ENCODE measurements at places on chromosomes 7 and 10. TPM values are rescaled to one million over a fixed set of nuclear protein-coding genes. Genes with fewer than 3 reads are reported as not detected.

DNA sequence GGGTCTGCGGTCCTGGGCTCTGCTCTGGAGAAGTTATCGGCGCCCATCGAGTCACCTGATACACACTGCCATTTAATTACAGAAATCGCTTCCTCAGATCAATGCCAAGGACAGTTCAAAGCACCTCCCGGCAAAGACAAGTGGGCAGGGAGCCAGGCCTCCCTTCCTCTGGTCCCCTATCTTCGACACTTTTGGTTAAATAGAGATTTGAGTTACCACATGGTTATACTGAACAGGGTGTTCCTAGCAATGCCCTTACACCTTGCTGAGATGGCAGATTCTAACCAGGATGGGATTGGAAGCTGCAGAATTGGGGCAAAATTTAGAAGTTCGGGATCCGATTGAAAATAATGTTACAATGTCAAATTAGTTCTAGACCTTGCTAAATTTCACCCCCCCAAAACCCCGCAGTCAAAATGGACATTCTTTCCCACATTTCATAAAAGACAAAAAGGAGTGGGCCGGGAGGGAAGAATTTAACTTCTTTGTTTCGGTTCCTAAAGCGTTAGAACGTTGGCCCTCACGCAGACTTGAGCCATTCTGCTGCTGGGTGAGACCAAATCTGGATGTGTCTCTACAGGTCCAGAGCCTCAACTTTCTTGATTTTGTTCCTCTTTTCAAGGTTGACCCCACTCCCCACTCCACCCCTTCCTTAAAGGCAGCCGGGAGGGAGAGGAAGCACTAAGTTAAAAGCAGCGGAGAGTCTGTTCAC lies 2.2 kb upstream of the DLX5 start:
- H3K27me3 ChIP-seq: peaks cover 84% of the 10 kb centered on the region
- peak overlapping the region; percentile 53 for H3K4me3 ChIP-seq
- no peaks in the 10 kb centered on the region for H3K36me3 ChIP-seq
- peaks cover 36% of the 10 kb centered on the region for H3K4me1 ChIP-seq

- no peaks in the 10 kb centered on the region for H3K36me3 ChIP-seq
- H3K4me3 ChIP-seq: no peak overlapping the region
- no peak overlapping the region for H3K27ac ChIP-seq
- no peak for DNase-seq
- H3K4me1 ChIP-seq: no peaks in the 10 kb centered on the region
Observed at GRCh38 chr7:18538554-18539250, 43.2 kb downstream of the HDAC9 start.

- H3K36me3 ChIP-seq: no peaks in the 10 kb centered on the region
- no peak overlapping the region for H3K27ac ChIP-seq
- no peaks in the 10 kb centered on the region for H3K27me3 ChIP-seq
- H3K4me1 ChIP-seq: peaks cover 48% of the 10 kb centered on the region
- H3K4me3 ChIP-seq: no peak overlapping the region
Observed at GRCh38 chr7:2959103-2959680, 84.5 kb downstream of the CARD11 start.

DNA sequence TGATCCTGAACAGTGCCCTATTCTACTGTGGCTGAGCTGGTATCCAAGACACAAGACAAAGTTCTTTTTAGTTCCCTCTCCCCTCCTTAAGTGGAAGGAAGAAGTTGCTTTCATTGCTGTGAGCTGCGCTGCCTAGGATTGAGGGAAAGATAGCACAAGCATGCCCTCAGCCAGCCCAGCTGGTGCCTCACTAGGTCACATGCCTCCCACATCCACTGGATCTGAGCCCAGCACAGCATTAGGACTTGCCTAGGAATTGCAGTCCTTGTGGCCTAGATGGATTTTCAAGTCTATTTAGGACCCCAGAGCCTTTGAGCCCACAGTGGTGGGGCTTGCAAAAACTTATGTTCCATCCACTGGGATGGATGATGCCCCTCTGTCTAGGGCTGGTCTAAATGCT lies 214.2 kb downstream of the ZNF248 start:
- H3K4me1 ChIP-seq: no peaks in the 10 kb centered on the region
- H3K27me3 ChIP-seq: no peaks in the 10 kb centered on the region
- no peak overlapping the region for H3K27ac ChIP-seq
- no peak overlapping the region for H3K4me3 ChIP-seq
- no peak for DNase-seq
- no peaks in the 10 kb centered on the region for H3K36me3 ChIP-seq

GRCh38 chr10:1214882-1215540 lies 158.8 kb downstream of the WDR37 start:
- H3K4me3 ChIP-seq: no peak overlapping the region
- no peaks in the 10 kb centered on the region for H3K4me1 ChIP-seq
- no peak for DNase-seq
- no peaks in the 10 kb centered on the region for H3K36me3 ChIP-seq

DNA sequence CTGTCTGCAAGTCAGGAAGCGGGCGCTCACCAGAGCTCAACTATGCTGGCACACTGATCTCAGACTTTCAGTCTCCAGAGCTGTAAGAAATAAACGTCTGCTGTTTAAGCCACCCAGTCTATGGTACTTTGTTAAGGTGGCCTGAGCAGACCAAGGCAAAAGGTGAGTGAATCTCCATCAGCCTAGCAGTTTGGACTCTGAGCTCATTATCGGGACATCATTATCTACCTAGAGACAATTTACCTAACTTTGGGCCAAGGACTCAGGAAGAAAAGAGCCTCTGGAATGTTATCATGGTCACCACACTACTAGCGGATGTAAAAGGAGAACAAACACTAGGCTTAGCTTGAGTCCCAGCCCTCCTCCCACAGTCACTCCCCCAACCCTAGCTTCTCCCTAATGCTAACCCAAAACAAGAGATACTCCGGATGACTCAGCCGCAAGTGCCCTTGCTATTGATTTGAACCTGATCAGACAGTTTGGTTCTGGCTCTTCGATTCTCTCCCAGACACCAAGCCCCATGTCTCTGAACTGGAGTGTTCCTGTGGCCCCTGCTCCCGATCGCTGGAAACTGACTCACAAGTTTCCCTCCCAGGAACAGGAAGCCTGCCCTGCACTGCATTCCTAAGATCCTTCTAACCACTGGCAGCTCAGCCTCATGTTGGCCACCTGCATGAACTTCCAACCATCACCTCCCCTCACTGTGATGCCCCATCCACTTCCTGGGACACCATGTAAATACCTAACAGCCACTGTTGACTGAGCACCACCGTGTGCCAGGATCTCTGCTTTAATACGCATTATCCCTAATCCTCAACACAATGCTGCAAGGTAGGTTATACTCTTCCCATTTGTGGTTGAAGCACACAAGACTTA lies 34.5 kb downstream of the CREB3L2 start:
- peaks cover 59% of the 10 kb centered on the region for H3K4me1 ChIP-seq
- H3K27me3 ChIP-seq: no peaks in the 10 kb centered on the region
- no peak for DNase-seq
- no peaks in the 10 kb centered on the region for H3K36me3 ChIP-seq
- H3K27ac ChIP-seq: no peak overlapping the region
- H3K4me3 ChIP-seq: no peak overlapping the region

DNA sequence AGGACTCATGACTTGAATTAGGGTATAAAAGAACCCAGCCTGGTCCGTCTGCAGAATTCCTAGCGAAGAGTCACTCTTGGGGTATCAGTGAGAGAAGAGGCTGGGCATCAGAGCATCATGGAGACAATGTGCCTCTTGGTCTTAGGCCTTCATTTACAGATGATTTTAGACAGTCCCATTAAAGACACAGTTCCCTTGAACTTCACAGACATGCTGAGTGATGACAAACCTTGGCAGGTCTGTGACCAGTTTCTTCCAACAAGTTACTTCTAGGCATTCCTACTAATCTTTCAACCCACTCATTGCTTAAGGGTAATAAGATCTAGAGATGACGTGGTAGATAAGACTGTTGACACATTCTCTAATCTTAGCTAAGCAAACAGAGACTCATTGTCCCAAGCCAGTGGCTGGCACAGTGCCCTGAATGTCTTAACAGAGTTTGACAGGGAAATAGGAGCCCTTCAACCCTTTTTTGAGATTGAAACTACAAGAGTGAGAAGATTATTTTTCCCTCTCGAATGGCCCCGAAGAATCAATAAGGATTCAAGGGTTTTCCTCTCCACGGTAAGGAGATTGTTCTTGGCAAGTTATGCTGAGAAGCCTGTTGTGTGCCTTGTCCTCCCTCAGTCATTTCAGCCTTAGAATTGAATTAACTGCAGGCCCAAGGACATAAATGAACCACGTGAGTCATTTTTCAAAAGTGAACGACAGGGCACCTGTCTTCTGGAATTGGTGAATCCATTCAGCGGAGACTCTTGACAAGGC lies 281.1 kb downstream of the CCDC3 start:
- no peaks in the 10 kb centered on the region for H3K36me3 ChIP-seq
- H3K27ac ChIP-seq: no peak overlapping the region
- DNase-seq: peak; percentile 50
- no peaks in the 10 kb centered on the region for H3K4me1 ChIP-seq
- no peaks in the 10 kb centered on the region for H3K27me3 ChIP-seq
- H3K4me3 ChIP-seq: no peak overlapping the region

- no peak for DNase-seq
- no peak overlapping the region for H3K4me3 ChIP-seq
- H3K27ac ChIP-seq: no peak overlapping the region
- H3K4me1 ChIP-seq: no peaks in the 10 kb centered on the region
Observed at GRCh38 chr7:65457705-65458104, 84.0 kb downstream of the ZNF92 start.

DNA sequence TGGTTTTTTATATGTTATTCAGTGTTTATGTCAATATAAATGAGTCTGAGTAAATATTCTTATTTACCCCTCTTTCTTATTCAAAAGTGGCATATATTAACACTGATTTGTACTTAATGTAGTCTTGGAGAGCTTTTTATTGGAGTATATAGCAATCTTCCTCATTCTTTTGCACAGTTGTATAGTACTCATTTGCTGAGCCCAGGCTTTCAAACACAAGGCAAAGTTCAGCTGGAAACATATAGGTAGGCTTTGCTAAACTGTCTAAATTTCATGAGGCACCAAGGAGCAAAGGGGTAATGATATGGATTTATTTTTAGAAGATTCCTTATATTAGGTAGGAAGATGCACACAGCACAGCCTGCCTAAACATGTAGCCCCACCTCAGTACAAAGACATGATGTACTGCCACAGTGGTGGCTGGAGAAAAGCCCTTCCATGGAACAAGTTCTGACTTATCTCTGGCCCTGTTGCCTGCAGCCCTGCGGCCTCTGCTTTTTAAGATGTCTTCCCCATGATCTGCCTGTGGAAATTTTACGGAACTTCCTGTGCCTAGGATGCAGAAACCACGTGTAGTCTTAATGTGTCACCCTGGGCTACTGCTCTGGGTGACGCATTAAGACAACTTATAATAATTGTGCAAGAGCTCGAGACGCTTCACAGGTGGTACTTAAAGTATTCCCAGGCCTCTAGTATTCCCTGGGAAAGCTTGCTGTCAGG lies 9.6 kb upstream of the PDCD4 start:
- no peak for DNase-seq
- no peaks in the 10 kb centered on the region for H3K27me3 ChIP-seq
- H3K4me1 ChIP-seq: peaks cover 2% of the 10 kb centered on the region
- H3K27ac ChIP-seq: no peak overlapping the region

DNA sequence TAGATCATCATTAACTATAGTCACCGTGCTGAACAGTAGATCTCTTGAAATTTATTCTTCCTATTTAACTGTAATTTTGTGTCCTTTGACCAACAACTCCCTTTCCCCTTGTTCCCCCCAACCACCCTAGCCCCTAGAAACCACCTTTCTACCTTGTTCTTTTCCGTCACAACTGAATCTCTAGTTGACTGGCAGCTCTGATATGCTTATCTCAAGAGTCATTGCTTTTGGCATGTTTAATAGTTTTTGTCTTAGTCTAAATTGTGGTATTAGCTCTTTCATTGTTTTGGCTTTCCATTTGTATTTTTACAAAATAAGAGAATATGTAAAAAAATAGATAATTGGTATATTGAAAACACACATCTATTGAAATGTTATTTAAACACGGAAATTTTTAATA lies 1.8 kb downstream of the GNAT3 start:
- H3K27ac ChIP-seq: no peak overlapping the region
- no peak overlapping the region for H3K4me3 ChIP-seq
- no peak for DNase-seq
- H3K36me3 ChIP-seq: no peaks in the 10 kb centered on the region
- no peaks in the 10 kb centered on the region for H3K27me3 ChIP-seq

DNA sequence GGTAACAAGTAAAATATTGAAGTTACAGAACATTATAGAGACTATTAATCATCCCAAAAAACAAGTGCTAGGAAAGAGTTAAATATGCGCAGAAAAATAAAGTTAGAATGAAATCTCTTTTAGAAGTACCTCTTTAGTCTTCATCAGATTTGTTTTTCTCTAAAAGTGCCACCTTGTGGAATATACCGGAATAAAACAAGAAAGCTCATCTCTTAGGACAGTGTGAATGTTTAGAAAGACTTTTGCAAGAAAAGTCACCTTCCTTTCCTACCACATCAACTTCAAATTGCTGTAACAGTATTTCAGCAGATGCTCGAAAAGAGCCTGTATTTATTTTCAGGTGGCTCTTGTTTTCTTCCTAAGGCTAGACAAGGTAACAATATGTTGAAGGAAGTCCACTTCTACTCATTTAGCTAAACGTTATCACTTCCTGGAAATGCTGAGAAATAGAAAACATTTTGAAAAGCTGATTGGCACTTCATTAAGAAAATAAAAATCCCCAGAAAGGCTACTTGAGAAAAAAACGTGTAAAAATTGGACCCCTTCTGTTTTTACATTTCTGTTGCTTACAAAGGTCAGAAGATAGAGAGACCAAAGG lies 19.8 kb upstream of the FAM133B start:
- H3K4me1 ChIP-seq: peaks cover 3% of the 10 kb centered on the region
- no peak for DNase-seq
- H3K27me3 ChIP-seq: no peaks in the 10 kb centered on the region
- no peak overlapping the region for H3K4me3 ChIP-seq
- H3K27ac ChIP-seq: no peak overlapping the region

DNA sequence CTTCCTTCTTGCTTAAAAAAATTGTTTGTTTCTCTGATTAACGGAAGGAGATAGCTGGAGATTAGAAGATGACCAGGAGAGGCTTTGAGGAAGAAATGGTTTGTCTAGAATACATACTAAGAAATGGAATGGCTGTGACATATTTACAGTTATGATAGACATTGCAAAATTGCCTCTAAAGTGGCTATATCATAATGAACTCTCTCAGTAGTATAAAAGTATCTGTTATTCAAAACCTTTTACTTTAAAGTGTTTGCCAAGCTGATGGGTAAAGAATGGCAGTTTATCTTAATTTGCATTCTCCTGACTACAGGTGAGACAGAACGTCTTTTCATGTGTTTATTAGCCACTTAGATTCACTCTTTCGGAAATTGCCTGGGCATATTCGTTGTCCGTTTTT lies 28.7 kb downstream of the LRGUK start:
- no peak for DNase-seq
- no peak overlapping the region for H3K4me3 ChIP-seq
- H3K27me3 ChIP-seq: no peaks in the 10 kb centered on the region
- H3K4me1 ChIP-seq: no peaks in the 10 kb centered on the region

DNA sequence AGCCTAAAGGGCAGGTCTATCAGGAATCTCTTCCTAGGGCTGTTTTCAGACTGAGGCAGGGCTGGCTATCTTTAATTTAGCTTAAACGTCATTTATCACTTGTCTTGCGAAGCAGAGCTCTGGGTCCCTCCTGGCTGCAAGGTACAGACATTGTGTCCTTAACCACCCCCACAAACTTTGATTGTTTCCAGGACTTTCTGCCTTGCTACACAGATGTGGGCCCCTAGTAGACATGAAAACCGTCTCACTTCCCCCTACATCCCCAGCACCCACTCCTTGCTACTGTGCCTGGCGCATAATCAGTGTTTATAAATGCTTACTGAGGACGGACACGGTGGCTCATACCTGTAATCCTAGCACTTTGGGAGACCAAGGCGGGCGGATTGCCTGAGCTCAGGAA lies 54.5 kb downstream of the PIP4K2A start:
- no peaks in the 10 kb centered on the region for H3K4me1 ChIP-seq
- H3K27me3 ChIP-seq: no peaks in the 10 kb centered on the region
- H3K36me3 ChIP-seq: no peaks in the 10 kb centered on the region

GIMAP6 gene
- total RNA-seq: 30.5 TPM

CFAP70 gene
- 2.0 TPM for total RNA-seq

EVX1 gene
- not detected for total RNA-seq

PPP1R3A gene
- total RNA-seq: 53.4 TPM

Measured in heart left ventricle (tissue), 16 donors.